Head of caudate nucleus (tissue), 42 donors: ENCODE measurements at places on chromosomes 6 and 20.

DNA sequence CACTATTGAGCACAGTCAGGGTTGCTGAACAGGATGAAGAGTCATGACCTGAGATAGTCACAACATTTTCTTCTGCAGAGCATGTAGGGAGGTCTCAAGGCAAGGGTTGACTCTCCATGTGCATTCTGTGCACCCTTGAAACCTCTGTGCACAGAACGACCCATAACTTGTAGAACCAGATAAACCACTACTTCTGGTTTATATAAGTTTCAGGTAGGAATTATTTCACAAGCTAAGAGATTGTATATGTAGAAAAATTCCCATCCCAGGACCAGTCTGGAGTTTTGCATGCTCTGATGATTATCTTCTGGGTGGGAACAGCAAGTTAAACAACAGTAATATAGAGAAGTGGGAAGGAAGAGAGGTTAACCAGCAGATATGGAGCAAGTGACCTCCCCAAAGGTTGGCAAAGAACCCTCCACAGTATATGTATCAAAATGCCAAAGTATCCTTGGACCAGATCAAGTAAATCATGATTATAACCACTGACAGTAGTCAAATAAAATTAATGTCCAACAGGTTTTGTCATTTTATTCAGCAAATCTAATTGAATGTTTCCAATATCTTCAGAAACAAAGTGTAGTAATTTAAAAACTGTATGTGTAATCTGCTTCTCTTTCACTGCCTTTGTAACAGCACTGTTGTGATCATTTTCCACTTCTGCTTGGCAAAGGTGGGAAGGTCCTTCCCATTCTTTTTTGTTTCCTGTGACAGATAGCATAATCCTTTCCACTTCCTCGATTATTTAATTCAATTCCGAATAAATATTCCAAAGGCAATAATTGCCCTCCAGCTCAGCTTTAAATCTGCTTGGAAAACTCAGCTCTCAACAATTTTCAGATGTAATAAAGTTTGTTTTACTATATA lies 104.4 kb downstream of the SYNE1 start:
- DNase-seq, result no peak

GRCh38 chr6:145865595-145865994 lies 51.0 kb upstream of the FBXO30 start:
- no peak for DNase-seq

GRCh38 chr6:26104457-26105108 lies 17.4 kb downstream of the HFE start:
- no peak for DNase-seq

DNA sequence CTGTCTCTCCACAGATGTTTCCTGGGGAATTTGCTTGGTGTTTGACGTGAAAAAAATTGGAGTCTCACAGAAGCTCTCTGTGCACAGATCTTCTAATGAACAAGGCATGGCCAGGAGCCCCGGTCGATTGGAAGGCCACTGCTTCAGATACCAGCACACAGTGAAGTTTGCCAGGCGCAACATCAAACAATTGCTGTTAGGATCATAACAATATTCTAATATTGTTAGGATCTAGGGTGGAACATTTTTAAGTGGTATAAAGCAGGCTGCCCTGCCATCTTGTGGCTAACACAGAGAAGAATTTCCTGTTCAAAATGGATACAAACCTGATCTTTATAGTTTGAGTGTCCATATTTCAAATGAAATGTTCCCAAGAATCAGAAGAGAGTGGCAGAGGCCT lies 64.1 kb downstream of the C6orf118 start:
- no peak for DNase-seq

GRCh38 chr6:45532721-45533210 lies 155.0 kb upstream of the SUPT3H start:
- no peak for DNase-seq

GRCh38 chr20:61025536-61025935 lies 226.5 kb upstream of the CDH4 start:
- DNase-seq, result no peak

- no peak for DNase-seq
Observed at GRCh38 chr6:19472850-19473249, 364.3 kb upstream of the ID4 start.

DNA sequence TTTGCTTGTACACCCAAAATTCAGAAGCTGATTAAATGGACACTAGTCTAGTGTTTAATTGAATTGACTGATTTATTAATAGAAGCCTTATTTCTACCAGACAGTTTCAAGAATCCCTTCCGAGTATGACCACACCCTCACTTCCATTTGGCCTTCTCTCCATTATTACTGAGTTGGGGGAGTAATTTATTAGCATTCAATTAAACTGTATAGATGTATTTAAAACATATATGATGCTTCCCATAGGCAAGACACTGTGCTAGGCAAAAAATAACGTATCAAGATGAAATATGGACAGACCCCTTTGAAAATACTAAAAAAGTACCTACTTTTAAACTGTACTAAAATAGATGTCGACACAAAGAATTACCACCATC lies 112.9 kb upstream of the PHACTR1 start:
- no peak for DNase-seq

- no peak for DNase-seq
Observed at GRCh38 chr6:9539231-9539755, 875.6 kb downstream of the TFAP2A start.

GRCh38 chr6:364609-365540 lies 26.7 kb upstream of the IRF4 start:
- no peak for DNase-seq

- DNase-seq, result no peak
Observed at GRCh38 chr6:3277851-3278416, 19.2 kb downstream of the PSMG4 start.

DNA sequence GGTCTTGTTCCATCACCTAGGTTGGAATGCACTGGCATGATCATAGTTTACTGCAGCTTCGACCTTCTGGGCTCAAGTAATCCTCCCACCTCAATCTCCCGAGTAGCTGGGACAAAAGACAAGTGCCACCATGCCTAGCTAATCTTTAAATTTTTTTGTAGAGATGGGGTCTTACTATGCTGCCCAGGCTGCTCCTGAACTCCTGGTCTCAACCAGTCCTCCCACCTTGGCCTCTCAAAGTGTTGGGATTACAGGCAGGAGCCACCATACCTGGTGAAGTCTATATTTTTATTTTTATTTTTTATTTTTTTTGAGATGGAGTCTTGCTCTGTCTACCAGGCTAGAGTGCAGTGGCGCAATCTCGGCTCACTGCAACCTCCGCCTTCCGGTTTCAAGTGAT lies 11.4 kb upstream of the PIM1 start:
- DNase-seq, result no peak

GRCh38 chr6:43499028-43499815 lies 10.9 kb downstream of the LRRC73 start:
- no peak for DNase-seq

DNA sequence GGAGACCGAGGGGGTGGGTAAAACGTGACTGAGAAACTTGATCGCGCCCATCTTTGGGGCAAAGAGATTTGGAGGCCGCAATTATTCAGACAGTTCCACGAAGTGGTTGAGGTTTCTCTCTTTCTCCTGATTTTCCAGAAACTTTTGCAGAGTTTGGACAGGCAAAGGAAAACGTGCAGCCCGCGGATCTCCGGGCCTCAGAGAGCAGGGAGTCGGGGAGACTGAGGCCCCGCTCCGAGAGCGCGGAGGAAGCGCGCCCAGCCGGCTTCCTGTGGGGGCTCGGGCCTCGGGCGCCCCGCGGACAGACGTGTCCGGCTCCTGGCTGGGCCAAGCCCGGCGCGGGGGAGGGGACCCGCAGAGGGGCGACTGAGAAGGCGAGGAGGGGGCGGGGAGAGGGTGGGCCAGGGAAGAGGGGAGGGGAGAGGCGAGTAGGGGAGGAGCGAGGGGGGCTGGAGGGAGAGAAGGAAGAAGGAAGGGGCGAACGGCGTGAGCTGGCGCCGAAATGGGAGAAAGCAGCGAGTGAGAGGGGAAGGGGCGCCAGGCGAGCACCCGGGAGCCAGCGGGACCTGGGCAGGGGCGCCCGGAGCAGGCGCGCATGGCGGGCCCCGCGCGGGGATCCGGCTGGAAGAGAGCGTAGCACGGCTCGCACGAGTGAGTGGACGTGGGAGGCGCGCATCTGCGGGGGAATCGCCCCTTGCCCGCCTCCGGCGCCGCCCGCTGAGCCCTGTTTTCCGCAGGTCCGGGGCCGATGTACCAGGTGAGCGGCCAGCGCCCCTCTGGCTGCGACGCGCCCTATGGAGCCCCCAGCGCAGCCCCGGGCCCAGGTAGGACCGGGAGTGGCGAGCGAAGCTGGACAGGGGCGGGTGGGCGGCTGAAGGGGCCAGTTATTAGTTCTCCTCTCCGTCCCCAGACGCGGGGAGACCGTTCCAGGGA lies at the start of gene MDFI:
Gene MDFI (plus strand): TSS at position 467 of the 933 bp plus-strand sequence. CDS start 282 bp downstream, at position 749.
- no peak for DNase-seq

DNA sequence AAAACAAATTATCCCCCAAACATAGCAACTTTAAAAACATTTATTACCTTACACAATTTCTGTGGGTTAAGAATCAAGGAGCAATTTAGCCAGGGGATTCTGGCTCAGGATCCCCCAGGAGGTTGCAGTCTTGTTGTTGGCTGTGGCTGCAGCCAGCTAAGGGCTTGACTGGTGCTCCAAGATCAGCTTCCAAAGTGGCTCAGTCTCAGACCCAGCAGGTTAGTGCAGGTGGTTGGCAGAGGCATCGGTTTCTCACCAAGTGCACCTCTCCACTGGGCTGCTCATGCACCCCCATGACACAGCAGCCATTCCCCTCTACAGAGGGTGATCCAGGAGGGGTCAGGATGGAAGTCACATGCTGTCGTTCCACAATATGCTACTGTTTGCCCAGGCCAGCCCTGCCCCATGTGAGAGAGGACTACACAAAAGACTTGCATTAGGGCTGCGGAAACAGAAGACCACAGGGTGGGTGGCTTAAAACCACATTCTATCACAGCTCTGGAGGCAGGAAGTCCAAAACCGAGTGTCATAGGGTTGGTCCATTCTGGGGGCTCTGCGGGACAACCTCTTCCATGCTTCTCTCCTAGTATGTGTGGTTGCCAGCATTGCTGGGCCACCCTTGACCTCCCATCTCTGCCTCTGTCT lies 125.8 kb downstream of the C6orf118 start:
- no peak for DNase-seq

DNA sequence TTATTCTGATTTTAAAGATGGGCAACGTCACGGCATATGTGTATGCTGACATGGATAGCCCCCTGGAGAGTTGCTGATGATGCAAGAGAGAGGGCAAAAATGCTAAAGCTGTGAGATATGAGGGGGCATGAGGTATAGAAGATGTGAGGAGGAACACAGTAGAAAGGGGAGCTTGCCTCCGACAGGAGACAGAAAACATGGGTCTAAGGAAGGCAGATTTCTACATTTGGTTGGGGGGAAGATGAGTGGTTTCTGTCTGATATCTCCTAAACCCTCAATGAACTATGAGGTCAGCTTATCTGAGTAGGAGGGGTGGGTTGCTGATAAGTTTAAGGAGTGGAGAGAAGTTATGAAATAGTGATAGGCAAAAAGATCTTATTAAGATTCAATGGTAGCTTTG lies 6.0 kb downstream of the RNF24 start:
- no peak for DNase-seq

GRCh38 chr6:29965873-29966601 lies 23.7 kb downstream of the HLA-A start:
- DNase-seq, result peak; percentile 79

GRCh38 chr6:13355999-13356785 lies 27.9 kb upstream of the TBC1D7 start:
- DNase-seq, result no peak

GRCh38 chr6:160270347-160270746 lies 11.7 kb upstream of the SLC22A2 start:
- no peak for DNase-seq

DNA sequence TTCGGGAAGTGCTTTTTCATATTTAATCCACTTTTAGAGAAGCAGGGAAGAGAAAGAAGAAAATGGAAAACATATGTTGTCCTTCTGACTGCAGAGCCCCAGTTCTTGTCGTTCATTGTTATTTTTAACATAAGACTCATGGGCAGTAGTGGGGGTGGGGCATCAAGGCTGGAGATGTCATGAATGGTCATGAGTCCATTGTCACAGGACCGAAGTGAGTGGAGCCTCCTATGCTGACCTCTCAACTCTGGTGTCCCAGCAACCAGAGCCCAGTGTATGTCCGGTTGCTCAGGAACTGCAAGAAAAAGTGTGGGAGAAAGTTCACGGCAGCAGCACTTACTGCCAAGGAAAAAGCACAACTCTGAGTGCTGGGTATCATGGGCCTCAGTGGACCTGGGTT lies 108.6 kb downstream of the BANF2 start:
- DNase-seq, result no peak

GRCh38 chr20:1472556-1473245 lies 6.1 kb upstream of the NSFL1C start:
- no peak for DNase-seq

- DNase-seq, result peak; percentile 37
Observed at GRCh38 chr6:123965894-123966293, 162.2 kb downstream of the NKAIN2 start.
